ENCODE measurements at places on chromosomes 12 and 14.

- DNase-seq: no peak
Measured at GRCh38 chr12:1347294-1347693, 247.1 kb downstream of the FBXL14 start.

DNA sequence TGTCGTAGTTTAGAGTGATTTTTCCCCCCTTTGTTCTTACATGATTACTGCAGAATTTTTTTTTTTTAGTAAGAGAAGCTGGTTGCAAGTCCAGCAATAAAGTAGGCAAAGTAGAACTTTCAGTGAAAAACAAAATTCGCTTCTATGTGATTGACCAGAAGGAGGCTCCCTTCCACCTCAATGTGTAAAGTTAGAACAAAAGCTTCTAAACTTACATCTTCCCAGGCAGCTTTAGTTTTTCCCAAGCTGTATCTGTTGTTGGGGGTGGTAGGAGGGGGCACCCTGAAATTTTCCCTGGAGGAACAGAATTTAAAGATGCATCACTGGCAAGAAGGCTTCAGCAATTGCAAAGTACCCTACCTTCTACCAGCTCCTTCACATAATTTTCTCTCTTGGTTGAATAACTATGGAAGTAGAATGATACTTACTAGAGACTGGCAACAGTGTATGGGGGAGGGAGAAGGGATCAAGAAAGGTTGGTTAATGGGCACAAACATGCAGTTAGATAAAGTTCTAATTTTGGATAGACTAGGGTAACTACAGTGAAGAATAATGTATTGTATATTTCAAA, 87.3 kb upstream of the E2F7 start:
- DNase-seq: peak; percentile 64

GRCh38 chr12:95805864-95806671, 15.5 kb upstream of the NTN4 start:
- DNase-seq: peak; percentile 35

DNA sequence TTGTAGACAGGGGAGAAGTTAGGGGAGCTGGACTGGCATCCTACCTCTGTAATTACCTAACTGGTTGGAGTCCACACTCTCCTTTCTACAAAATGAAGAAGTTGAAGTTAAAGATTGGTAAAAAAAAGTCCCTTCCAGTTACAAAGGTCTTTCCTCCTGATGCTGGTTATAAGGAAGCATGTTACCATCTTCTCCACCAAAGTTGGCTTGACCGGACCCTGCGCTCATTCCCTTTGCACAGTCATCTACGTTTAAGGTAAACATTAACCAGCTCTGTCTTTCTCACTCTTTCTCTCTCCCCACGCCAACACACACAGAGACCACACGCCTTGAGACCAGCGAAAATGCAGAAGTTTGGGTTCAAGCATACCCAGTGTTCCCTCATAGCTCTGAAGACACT, 11.9 kb downstream of the FBLN5 start:
- DNase-seq: no peak

- no peak for DNase-seq
Measured at GRCh38 chr14:105026033-105026785, 5.3 kb upstream of the CDCA4 start.

GRCh38 chr12:124913474-124914391, 717 bp downstream of the UBC start:
- DNase-seq: peak; percentile 80

DNA sequence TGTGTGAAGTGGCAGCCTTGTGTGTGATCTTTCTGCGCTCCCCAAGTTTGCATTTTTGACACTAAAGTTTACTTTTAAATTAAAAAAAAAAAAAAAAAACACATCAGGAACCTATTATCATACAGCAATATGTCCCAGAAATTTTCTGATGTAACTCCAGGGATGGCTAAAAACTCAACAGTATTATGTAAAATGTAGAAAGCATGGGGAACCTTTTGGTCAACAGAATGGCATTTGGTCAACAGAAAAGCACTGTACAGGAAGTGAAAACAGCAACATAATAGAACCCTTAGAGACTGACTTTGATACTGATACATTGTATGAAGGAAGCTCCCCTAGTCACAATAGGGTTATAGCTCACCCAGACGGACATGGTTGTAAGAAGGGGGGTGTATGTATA, 224.3 kb downstream of the ITPR2 start:
- peak; percentile 56 for DNase-seq

GRCh38 chr14:34684578-34684977, 29.8 kb downstream of the CFL2 start:
- DNase-seq: no peak

DNA sequence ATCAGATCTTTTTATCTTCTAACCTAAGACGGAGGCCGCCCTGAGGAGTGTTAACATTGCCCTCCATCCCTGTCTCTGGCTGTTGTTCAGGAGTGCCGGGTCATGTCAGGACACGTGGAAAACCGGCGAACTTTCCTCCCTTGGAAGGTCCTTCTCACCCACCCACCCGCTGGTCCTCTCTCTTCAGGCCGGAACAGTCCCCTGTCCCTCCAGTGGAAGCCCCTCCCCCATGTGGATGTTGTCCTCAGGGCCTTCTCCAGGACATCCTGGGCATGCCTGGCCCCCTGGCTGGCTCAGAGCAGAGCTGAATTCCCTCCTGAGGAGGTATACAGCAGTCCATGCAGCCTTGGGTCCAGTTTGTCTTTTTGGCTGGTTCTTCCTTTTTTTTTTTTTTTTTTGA, 20.3 kb upstream of the ITPK1 start:
- no peak for DNase-seq

GRCh38 chr14:103113774-103114173, 9.5 kb upstream of the TNFAIP2 start:
- DNase-seq: no peak

GRCh38 chr14:99422228-99423010, 58.2 kb downstream of the SETD3 start:
- DNase-seq: no peak

GRCh38 chr14:106185837-106186233, 659.5 kb downstream of the TMEM121 start:
- no peak for DNase-seq

DNA sequence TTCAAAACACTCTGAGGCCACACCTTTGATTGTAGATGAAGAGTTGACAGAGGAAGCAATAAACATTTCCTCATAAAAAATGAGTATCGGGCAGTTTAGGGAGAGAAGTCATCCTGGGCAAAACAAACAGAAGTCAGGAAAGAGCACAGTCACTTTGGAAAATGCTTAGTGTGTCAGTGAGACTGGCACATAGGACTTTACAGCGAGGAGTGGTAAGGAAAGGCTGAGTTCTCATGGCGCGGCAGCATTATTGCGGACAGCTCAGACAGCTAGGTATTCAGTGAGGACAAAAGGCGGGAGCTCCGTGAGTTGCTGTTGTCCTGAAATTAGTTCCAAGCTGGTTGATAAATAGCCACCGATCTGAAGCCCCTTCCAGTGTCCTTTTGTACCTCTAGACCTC, 229.9 kb downstream of the SNAPC1 start:
- DNase-seq: no peak

DNA sequence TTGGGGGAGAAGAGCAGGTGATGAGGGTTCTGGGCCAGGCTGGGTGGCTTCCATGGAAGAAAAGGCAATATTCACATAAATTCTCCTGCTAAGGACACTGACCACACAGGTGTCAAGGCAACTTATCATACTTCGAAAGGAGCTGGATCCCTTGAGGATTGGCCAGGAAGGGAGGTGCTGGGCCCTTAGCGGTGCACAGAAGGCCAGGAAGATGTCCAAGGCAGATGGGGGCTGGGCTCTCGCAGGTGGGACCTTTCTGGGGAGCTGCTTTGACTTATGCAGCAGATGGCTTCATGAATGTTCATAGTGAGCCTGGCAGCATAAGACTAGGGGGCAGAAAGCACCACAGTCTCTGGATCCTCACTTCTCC, 3.9 kb downstream of the CD63 start:
- DNase-seq: peak; percentile 38

DNA sequence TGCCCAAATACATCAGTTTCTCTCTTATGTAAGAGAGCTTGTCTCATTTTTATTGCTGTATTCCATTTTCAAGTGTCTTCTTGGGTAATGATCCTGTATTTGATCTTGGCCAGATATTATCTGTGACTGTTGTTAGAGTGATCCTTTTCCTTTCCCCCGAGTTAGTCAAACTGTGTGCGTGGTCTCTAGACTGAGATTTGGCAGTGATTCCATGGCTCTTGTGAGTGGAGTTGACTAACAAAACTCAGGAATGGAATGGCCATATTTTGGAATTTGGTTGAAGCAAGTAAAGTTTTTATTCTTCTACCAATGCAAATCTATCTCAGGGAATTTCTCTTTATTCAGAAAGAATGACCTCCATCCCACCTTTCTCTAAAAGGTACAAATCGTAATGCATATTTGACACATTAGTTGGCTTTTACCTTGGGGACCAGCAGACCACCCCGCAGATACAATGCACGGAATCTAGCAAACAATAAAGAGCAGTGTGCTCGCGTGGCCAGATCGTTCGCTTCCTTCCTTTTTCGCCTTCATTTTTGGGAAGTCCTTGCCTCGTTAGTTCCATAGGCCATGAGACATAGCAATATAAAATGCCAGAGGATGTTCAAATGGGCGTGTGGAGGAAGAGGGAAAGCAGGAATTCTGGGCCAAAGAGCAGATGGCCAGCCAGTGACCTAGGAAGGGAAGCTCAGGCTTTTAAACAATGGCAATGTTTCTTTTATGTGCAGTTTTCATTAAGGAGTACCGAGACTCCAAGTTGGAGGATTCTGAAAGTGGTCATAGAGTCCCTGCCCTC, 24.4 kb downstream of the ETV6 start:
- peak; percentile 47 for DNase-seq

GRCh38 chr14:23568600-23569331, 1.2 kb upstream of the AP1G2 start:
- peak; percentile 52 for DNase-seq

GRCh38 chr12:49928471-49928870, 22.1 kb upstream of the AQP2 start:
- DNase-seq: no peak

DNA sequence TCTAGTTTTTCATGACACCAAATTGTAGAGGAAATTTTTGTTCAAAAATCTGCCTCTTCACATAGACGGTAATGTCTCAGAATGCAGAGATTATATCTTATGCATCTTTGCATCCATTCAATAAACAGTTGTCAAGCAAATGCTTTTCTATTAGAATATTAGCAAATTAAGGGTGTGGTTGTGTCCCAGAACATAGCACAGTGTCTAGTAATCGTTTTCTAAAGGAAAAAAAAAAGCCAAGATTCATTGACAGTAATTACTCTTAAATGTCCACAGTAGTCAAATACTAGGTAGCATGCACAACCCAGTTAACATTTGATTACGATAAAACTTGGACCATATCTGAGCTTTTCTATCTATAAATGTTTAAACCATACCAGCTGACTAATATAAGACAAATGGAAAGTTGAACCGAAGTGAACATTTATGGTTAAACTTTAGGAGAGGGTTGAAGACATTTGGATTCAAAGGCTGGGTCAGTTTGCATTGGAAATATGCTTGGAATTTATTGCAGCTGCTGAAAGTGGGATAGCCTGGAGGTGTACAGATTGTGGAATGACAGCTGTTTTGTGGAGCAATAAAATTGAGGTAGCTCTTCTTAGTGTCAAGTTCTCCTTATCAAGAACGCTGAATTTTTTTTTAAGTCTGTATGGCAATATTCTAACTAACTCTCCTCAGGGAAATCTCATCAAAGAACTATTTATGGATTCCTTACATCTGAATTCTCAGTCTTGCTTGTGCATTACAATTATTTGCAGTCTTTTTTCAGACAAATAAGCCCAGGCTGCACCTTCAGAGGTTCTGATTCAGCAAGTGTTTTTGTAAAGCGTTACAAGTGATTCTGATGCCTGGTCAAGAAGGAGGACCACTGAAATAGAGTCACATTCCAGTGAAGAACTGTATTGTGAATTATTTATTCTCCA, 66.7 kb upstream of the ATP2B1 start:
- peak; percentile 65 for DNase-seq

- no peak for DNase-seq
Measured at GRCh38 chr14:93304771-93305170, 28.1 kb downstream of the BTBD7 start.

GRCh38 chr12:12450043-12450471, 93.2 kb downstream of the BORCS5 start:
- no peak for DNase-seq

- no peak for DNase-seq
Measured at GRCh38 chr12:27971606-27972005, 927 bp downstream of the PTHLH start.

DNA sequence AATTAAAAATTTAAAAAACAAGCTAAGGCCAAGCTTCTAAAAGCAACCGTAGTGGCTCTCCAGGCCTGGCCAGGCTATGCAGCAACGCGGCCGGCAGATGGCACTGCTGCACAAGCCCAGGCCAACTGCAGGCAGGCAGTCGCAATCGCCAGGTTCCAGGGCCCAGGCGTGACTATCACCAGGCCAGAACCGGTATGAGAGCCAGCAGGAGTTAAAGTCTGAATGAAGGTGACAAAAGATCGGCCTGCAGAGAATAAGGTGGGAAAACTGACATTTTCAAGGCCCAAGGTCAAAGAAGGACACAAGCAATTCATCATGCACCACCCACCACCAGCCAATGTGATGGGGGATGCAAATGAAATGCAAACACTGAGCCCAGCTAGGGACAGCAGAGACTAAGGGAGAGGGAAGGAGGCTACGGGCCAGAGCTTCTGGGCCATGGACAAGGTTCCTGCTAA, 43.6 kb upstream of the ANO2 start:
- peak; percentile 75 for DNase-seq

- no peak for DNase-seq
Measured at GRCh38 chr14:73977896-73978295, 27.8 kb downstream of the COQ6 start.

- no peak for DNase-seq
Measured at GRCh38 chr12:47067771-47068431, 11.5 kb upstream of the PCED1B start.

GRCh38 chr14:59362513-59362912, 102.7 kb downstream of the GPR135 start:
- DNase-seq: no peak

- DNase-seq: no peak
Measured at GRCh38 chr12:117141097-117141898, 42.1 kb upstream of the TESC start.

- no peak for DNase-seq
Measured at GRCh38 chr14:67859169-67859749, 39.7 kb downstream of the RAD51B start.

- DNase-seq: no peak
Measured at GRCh38 chr14:70303545-70304293, 55.8 kb downstream of the COX16 start.

GRCh38 chr14:53108292-53109104, 44.6 kb downstream of the DDHD1 start:
- DNase-seq: peak; percentile 62

DNA sequence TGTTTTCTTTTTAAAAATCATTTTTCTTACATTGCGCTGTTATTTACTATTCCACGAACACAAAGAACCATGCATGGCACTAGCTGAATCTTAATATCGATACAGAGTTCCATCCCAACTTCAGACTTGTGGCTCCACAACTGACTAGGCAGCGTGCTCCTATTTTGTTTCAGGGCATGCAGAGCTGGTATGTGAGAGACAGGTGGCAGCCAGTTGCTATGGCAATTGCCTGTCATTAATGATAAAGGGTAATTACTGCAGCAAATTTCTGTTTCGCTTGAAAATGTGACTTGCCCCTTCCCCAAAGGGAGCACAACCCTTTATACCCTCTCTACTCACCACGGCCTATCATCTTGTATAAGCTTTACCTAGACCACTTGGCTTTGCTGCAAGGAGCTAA, 113.1 kb upstream of the G2E3 start:
- no peak for DNase-seq

GRCh38 chr14:98512501-98513251, 759.3 kb downstream of the BCL11B start:
- no peak for DNase-seq

- DNase-seq: no peak
Measured at GRCh38 chr12:2372735-2373134, 319.9 kb downstream of the CACNA1C start.

Data from muscle of leg (tissue), 16 donors.